ENCODE measurements at places on chromosomes 5 and 9.

DNA sequence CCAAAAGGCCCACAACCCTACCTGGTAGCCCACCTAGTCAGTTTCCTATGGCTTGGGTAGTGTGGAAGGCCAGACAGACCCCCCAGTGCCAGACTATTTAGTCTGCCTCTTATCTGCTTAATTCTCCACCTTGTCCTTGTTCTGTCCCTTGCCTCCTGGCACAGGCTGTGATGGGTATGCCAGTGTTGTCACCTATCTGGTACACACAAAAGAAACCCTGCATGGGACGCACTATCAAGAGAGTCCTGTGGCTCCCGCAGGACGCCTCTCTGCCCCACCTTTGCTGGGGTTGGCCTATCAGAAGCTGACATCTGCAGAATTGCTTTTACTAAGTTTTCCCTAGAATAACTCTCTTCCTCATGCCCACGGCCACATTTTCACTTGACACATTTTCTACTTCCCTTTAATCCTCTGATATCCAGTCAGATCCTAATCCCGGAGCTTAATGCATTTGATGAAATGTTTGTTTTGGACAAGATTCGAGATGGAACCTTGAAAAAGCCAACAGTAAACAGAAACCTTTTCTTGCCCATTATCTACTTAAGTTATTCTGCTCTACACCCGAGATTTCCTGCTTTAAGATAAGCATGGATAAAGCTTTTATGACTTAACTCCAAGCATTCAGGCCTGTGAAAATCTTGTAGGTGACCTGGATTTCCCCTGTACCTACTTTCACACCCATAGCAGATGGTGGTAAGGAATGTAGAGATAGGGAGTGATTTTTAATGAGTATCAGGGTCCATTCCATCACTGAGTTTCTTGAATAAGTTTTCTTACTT, 468.5 kb downstream of the ZNF608 start:
- no peak for DNase-seq

DNA sequence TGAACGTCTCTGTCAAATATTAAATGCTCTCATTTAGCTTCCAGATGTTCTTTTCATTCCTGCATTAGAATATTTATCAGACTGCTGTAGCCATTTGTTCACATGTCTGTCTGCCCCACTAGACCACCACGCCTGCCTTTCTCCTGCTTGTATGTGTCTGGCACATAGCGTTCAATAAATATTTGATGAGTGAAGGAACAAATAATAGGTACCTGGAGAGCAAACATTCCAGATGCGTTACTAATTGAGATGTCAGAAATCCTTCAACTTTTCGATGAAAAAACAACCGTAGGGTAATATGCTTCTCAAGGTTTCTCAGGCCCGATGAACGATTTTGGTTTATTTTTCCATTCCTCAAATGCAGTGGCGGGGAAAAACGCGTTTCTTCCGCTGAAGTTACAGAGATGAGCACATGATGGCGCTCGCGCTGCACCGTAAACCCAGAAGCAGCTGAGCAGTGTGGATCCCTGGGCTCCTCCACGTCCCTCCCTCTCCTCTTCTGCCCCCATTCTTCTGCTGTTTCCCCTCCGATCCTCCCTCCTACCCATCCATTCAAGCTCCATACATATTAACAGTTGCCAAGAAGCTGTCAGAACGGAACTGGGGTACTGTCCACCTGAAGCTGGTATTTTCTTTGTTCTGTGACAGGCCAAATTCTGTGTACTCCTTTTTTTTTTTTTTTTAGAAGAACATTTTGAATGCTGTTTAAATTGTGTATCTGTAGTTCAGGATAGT, 245.4 kb downstream of the MPDZ start:
- no peak for DNase-seq

GRCh38 chr9:136255166-136255538, 9.5 kb upstream of the QSOX2 start:
- no peak for DNase-seq

DNA sequence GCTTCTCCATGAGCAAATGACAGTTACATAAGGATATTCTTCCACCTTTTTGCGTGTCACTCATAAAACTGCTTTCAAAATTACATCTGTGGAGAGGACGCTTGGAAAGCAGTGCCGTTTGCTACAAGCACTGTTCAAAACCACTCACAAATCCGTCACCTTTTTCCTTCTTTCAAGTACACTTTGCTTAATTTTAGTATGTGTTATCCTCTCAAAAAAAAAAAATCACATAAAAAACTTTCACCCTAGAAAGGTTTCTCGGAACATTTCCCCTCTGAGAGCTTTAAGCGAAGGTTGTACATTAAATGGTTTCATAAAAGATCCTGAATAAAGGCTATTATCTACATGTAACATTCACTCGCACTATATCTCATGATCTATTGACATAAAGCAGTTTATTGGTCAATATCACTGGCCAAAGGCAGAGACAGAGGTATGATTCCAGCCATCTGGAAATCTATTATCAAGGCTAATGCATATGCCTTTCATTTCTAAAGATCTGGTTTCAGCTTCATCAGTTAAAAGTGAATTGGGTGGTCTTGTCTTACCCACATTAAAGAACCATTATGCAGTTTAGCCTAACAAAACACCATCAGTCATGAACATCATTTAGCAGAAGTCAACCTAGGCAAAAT, 163.6 kb downstream of the ENC1 start:
- no peak for DNase-seq

DNA sequence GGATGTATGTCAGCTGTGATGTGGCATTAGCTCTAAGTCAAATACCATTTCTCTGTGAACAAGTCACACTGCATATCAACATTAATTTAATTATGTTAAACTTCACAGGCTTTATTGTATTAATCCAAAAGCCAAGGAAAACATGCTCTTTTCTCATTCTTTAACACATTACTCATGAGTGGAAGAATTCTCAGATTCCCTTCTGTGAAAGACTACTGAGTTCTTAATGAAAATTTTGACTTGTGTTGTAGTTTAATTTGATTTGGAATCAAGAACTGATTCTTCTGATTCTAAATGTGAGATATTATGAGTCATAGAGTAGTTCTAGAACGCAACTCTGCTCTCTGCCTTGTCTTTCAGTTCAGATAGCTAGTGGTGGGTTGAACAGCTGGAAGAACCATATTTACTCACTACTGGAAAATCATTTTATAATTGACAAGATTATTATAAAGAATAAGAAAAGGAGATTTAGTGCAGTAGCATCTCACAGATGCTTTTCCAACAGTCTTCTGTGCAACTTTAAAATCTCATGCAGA, 90.6 kb downstream of the VCAN start:
- no peak for DNase-seq

- no peak for DNase-seq
These were observed 20.0 kb downstream of the ANKRD33B start for GRCh38 chr5:10583663-10584572.

- no peak for DNase-seq
These were observed 188.6 kb downstream of the ADGRV1 start for GRCh38 chr5:90747175-90747574.

DNA sequence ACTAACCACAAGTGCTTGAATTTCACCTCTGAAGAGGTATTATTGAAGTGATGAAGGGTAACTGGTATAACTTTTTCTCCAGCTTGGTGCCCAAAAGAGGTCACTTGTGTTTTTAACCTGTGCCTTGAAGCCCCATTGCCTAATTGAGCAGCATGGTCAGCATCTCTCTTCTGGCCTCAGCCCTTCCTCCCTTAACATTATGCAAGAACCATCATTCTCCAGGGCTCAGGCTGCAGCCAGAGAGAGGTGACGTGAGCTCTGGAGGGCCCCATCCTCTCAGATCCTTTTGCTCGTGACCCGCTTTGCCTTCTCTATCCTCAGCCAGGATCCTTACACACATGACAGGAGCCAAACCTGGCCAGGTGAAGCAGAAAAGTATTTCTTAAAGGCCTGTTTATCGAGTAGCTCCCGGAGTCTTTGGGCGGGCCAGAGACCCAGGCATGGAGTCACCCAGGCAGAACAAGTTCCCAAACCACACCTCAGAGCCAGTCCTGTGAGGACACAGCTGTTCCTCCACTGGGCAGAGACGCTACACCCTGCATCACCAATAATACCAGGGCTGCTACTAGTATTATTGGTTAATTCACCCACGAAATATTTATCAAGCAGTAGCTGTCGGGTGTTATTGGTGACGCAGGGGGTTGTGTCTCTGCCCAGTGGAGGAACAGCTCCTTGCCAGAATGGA, 29.6 kb upstream of the BOD1 start:
- DNase-seq = no peak

DNA sequence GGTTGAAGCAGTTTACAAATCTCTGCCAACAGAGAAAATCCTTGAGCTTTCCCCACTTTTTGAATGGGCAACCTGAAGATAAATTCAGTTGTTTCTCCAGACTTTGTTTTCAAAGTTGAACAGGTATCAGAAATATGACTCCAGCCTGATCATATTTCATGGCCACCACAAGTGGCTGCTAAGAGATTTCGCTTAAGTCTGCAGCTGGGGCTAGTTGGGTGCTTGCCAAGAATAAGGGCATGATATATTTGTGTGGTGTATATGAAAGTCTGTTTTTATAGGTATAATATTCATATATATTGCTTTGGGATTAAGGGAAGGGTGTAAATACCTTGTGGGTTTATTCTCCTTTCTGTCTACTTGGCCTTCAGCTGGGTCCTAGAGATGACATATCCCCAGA, 168.4 kb upstream of the GDNF start:
- no peak for DNase-seq

DNA sequence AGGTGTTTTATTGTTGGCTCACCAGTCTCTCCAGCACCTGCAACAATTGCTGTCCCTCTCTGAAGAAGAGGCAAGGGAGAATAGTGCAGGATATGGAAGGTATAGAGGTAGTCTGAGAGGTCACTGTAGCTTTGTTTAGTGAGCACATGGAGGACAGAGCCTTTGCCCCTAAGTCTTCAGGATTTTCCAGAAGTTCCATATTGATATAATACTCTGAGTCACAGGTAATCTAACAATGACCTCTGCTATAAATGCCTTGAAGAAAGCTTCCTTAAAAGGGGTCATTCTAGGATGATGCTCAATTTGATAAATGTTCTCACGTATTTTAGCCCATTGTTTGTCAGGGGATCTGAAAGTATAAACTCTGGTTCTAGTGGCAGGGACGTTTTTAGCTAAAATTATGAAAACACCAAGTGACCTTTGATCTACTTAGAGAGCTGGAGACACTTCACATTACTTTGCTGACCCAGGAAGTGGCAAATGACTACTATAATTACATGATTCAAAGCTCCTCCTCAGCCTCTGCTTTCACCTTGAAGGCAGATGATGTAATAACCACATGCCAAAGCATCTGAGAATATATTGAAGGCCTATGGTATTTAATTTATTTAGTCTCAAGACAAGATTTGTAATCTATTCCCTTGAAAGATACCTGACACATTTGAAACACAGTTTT, 366.9 kb upstream of the NUDT12 start:
- no peak for DNase-seq

GRCh38 chr9:109990541-109990940, 210.5 kb downstream of the PALM2AKAP2 start:
- no peak for DNase-seq

- peak; percentile 29 for DNase-seq
These were observed 77.9 kb downstream of the HMCN2 start for GRCh38 chr9:130343445-130343918.

GRCh38 chr9:133950629-133951111, 41.5 kb downstream of the VAV2 start:
- no peak for DNase-seq

- DNase-seq = no peak
These were observed 19.1 kb upstream of the ZFAND5 start for GRCh38 chr9:72383978-72384709.

GRCh38 chr9:131045300-131046092, 36.5 kb downstream of the LAMC3 start:
- DNase-seq = peak; percentile 46

GRCh38 chr9:68996462-68996861, 17.5 kb downstream of the PRKACG start:
- DNase-seq = no peak

DNA sequence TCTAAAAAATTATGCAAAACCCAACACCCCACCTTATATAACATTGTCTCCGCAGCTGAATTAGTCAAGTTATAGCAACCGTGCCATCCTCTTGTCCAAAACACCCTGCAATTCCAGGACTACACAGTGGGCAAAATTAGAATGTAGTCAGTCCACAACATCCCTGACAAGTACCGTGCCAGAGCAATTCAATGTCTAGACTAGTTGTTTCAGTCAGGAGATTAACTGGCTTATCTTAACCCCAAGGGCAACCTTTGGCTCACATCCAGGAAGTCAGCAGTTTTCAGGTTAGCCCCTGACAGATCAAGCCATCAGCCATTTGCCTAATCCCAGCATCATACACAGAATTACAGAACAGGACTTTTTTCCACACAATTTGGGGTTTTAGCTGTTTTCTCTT, 240.8 kb upstream of the TMEM161B start:
- DNase-seq = no peak

GRCh38 chr9:83067579-83067978, 4.6 kb upstream of the RASEF start:
- DNase-seq = no peak

All from CD4-positive, alpha-beta T cell treated with Interleukin-6 for 4 hours (primary cell).